HS-27A (cell line): ENCODE measurements at places on chromosomes 1 and 21.

DNA sequence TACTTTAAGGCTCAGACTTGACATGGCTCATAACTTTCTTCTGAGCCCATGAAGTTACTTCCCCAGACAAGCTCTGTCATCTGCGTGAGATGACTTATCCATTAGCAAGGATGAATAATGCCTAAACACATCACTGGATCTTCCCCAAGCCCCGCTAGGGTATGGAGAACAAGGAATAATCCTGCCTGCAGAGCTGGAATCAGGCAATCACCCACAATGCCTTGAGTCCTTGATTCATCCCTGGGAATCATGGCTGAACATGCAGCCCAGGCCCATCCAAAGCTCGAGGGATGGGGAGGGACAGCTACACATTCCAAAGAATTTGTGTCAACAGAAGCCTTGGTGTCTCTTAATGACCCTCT, 131.7 kb downstream of the PSMG1 start:
- peak; percentile 14 for DNase-seq

GRCh38 chr1:1599030-1599934, 653 bp downstream of the FNDC10 start:
- no peak for DNase-seq

DNA sequence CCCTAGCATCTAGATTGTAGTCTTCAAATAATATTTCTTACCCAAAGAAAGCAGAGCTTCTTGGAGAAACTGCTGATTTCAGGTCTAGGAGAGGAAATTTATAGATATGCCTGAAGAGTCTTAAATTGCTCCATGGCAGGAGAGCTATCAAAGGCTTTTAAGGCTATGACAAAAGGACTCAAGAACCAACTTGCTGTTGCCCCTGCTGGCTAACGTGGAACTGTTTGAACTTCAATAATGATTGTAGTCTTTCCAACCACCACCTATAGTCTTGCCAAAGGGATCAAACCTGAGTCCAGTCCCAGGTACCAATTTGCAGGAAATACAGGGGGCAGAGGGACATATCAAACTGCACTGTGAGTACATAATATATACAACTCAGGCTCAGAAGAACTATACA, 336.2 kb upstream of the ESRRG start:
- DNase-seq = no peak

DNA sequence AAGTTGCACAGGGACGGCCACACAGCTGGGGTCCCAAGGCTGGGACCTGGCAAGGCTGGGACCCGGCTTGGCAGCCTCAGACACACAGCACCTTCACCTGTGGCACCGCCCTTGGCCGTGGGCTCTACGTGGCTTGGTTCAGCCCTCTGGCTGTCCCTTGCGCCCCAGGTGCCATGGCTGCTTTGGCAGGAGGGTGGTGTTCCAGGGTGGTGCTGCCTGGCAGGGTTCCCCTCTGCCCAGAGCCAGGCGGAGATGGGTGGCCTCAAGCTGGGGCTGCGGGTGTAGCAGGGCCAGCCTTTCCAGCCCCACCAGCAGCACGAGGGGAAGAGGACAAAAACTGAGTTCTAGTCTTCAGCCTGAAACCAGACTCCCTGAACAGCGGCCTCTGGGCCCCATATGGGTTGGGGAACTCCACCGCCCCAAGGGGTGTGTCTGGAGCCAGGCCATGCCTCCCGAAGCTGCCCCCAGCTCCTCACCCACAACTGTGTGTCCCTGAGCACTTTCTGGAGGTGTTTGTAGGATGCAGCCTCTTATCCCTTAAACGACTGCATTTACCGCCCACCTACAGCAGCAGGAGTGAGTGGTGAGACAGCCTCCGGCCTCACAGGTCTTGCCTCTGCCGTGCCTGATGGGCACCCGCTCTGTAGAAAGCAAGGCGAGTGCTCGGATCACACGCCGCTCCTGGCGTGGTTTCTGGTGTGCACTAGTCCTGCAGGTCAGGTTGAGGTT, 92.3 kb downstream of the PDE9A start:
- no peak for DNase-seq

DNA sequence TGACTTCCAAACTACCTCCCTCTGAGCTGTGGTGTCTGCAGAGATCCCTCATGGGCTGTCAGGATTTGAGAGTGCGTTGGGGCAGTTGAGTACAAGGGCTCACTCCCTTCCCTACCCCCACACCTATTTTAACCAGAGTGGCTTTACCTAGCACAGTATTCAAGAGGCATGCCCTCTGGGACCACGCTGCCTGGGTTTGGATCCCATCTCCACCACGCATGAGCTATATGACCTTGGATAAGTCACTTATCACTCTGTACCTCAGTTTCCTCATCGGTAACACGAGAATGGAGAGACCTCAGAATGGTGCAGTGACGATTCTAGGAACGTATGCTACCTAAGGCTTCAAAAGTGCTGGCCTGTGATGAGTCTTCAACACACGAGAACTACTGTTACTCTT, 147.3 kb upstream of the WNT4 start:
- DNase-seq = no peak

GRCh38 chr21:45338311-45339017, 50.8 kb upstream of the POFUT2 start:
- DNase-seq = no peak

GRCh38 chr1:29896791-29897714, 660.7 kb downstream of the PTPRU start:
- DNase-seq = no peak
